ENCODE measurements at places on chromosomes 6 and 20.
A peak's percentile ranks its signal among the peaks of the same experiment; 100 is the strongest.

- DNase-seq = no peak
These were observed 861 bp upstream of the RALGAPA2 start for GRCh38 chr20:20713244-20713765.

GRCh38 chr6:79079561-79080041 is 1.5 kb upstream of the PHIP start:
- no peak for DNase-seq

- no peak for DNase-seq
These were observed 90.1 kb downstream of the FOXO3 start for GRCh38 chr6:108650781-108651180.

- no peak for DNase-seq
These were observed 12.6 kb downstream of the DYNLT1 start for GRCh38 chr6:158631678-158632537.

GRCh38 chr6:24152014-24152413 is 26.0 kb downstream of the NRSN1 start:
- DNase-seq = no peak

- DNase-seq = no peak
These were observed 440.2 kb downstream of the TBC1D32 start for GRCh38 chr6:120894077-120894476.

DNA sequence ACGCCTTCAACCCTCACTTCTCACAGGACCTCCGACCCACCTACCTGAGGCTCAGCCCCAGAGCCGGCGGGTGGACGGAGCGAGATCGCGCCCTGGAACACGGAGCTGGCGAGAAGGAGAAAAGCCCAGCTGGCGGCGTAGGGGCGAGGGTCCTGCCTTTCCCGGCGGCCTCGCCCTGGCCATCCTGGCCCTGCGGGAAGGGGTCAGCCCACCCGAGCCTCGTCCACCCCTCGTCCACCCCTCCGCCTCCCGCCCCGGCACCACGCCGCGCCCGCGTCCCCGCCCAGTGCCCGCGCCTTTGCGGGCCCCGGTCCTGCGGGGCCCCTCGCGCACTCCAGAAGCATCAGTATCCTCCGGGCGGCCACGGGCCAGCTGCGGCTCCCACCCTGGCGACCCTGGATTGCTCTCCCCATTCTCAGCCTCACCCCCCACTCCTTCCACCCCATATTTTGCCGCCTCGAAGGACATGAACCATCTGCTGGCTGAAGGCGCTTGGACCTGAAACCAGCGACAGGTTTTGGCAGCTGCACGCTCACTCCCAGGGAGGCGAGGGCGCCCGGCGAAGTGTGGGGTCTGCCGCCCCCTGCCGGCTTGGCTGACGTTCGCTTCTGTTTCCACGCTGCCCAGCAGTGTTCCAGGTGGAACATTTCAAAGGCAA is 65.1 kb downstream of the PLG start:
- DNase-seq = peak; percentile 10

All from COR-L47 (cell line).